ENCODE measurements at places on chromosomes 6 and 20.

DNA sequence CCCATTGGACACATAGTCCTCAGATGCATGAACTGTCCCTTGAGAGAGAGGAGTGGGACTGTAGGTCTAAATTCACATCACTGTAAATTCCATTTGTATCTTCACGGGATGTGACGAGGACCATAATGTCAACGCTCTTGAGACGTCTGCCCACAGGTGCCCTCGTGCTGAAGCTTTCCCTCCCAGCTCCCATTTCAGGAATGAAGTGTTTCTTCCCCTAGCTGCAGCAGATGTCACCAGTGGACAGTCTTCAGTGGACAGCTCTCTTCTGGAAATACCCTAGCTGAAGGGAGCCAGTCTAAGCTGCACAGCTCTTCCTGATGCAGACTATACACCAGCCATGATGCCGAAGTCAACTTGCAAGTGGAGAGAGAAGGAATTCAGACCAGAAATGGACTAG, 217.4 kb upstream of the ECI2 start:
- no peak for DNase-seq

DNA sequence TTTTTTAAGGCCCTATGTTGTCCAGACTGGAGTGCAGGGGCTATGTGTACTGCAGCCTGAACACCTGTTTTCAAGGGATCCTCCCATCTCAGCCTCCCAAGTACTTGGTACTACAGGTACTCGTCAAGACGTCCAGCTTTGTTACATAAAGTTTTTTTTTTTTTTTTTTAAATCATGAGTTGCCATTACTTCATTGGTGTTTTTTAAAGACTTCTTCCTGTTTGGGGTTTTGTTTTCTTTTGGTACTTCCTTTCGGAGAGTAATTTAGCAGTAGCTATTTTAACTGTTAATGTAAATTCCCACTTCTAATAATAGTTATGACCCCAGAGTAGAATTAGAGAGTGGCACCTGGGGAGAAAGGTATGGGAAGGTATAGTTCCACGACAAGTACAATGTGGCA, 10.5 kb downstream of the ZNFX1 start:
- no peak for DNase-seq

DNA sequence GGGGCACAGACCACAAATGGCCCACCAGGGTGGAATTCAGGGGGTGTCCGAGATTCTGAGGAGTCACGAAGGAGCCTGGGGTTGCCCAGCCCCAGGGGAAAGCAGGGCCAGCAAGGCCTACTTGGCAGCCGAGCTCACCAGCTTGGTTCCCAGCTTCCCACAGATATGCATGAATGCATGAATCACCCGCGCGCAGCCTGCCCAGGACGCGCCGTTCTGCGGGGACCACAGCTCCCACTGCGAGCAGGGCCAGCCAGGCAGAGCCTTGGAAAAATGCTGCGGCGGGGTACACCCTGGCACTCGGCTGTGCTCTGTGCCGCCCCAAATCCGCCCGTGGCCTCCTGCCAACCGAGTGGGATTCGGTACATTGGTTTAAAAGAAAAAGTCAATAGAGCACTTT, 211.0 kb downstream of the NFATC2 start:
- no peak for DNase-seq

- DNase-seq, result no peak
These were observed 144.1 kb downstream of the QRSL1 start for GRCh38 chr6:106773522-106773921.

- DNase-seq, result no peak
These were observed 86.9 kb downstream of the PXDC1 start for GRCh38 chr6:3664625-3665041.

- no peak for DNase-seq
These were observed 46.8 kb downstream of the PLN start for GRCh38 chr6:118594877-118595276.

GRCh38 chr6:152161501-152161900, 354.0 kb downstream of the ESR1 start:
- no peak for DNase-seq

- no peak for DNase-seq
These were observed 83.6 kb downstream of the MRPL14 start for GRCh38 chr6:44043479-44044153.

- DNase-seq, result no peak
These were observed 116.9 kb downstream of the GMPR start for GRCh38 chr6:16355238-16355637.

- no peak for DNase-seq
These were observed 579.8 kb upstream of the AGPAT4 start for GRCh38 chr6:161853657-161854056.

DNA sequence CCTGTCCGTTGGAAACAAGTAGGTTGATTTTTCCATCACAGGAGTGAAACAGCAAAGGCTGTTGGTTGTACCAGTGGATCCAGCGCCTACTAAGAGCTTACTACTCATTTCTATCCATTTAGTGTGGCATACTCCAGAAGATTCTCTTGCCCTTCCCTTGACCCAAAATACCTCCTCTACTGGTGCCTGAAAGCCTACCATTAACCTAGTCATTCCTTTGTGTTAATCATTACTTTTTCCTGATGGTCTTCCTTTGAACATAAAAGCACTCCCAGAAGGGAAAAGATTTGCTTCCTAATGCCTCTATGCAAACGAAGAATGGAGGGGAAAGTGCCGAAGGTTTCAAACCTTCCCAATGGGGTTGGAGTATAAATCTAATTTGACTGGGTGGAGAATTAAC, 123.3 kb downstream of the QRSL1 start:
- no peak for DNase-seq

DNA sequence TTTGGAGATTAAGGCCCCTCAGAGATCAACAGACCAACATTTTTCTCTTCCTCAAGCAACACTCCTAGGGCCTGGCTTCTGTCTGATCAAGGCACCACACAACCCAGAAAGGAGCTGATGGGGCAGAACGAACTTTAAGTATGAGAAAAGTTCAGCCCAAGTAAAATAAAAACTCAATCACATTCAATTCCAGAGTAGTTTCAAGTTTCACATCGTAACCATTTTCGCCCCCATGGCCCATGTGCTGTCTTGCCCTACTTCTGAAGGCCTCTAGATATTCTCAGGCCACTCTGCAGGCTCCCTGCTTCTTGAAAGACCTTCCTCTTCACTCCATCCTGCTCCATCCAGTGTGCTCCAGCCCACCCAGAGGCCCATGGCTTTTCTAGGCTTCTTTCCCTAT, 4.2 kb downstream of the IL17A start:
- DNase-seq, result no peak

GRCh38 chr20:25310268-25310920, 62.5 kb downstream of the PYGB start:
- DNase-seq, result no peak

- DNase-seq, result no peak
These were observed 25.8 kb upstream of the CCN6 start for GRCh38 chr6:112027942-112028674.

- DNase-seq, result no peak
These were observed 1172.2 kb upstream of the CITED2 start for GRCh38 chr6:140546640-140547039.

DNA sequence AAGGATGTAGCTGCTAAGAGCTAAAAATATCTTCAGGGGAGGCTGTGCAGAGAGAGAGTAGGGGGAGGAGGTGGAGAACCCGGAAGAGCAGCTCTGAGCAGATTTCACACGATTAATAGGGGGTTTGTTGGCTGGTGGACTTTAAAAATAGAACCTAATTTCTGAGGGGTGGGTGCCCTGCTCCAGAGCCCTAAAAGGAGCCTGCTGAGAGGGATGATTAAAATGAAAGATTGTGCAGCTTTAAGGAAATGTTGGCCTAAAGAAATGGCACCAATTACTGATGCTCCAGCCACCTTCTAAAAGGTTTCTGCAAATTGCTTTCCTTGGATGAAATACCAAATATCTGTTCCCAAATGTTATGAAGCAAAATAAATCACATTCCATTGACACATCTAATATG, 202.8 kb upstream of the BTBD3 start:
- no peak for DNase-seq

DNA sequence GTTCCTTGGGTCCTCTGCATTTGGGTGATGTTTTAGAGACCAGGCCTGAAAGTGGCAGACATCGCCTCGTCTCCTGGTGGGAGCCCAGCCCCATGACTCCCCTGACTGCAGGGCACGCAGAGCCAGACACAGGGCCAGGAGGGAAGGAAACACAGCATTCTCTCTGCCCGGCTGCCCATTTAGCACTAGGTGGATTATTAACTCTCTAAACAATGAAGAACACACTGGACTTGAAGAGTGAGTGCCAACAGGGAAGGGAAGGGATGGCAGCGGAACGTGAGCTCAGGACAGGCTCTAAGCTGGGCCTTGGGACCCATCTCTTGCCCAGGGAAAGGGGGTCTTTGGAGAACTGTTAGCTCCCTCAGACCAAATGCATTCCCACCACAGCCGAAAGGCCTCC, 80.4 kb downstream of the TBXT start:
- DNase-seq, result no peak
